Upper lobe of left lung (tissue), 6 donors: ENCODE measurements at places on chromosomes 4 and X.

DNA sequence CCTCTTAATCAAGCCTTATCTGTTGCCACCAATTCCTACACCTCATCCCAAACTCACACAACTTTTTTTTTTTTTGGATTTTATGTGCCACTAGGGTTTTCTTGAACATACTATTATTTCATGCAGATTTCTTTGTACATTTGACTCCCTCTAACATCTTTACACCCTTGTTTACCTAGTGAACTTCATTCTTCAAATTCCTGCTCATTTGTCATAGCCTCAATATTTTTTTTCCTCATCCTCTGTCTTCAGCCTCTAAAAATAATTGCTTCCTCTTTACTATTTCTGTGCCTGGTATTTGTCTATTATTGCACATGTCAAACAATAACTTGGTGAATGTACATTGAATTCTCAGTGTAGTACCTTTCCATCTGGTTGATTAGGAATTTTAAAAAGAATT lies 22.0 kb downstream of the NBDY start:
- no peak for DNase-seq

- DNase-seq, result peak; percentile 30
These were observed 56.4 kb downstream of the CPLX1 start for GRCh38 chr4:769511-769910.

GRCh38 chr4:33226133-33226532 lies 2506.0 kb downstream of the PCDH7 start:
- DNase-seq, result no peak

DNA sequence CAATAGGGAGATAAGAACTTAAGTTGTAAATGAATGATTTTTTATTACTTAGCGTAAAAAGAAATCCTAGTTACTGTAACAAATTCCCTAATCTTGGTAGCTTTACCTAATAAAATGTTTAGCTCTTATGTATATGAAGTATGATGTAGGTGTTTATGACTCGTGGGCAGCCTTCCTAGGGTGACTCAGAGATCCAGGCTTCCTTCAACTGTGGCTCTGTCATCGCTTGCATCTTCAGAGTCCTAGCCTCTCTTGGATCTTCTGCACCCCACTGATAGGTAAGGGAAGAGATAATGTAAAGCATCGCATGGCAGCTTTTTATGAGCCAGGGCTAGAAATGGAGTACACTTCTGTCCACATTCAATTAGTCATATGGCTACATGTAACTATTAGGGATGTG lies 165.6 kb upstream of the GLRA2 start:
- no peak for DNase-seq

DNA sequence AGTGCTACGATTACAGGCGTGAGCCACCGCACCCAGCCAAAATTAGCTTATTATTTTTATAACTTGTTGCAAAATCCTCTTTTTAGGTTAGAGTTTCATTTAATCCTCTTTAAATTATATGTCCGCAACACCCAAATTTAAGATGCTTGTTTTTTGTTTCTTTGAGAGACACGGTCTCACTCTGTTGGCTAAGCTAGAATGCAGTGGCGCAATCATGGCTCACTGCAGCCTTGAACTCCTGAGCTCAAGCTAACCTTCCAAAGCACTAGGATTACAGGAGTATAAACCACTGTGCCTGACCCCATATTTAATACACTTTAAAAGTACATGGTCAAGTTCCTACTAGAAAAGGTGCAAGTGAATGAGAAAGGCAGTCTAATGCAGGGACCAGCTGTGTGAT lies 2.2 kb downstream of the RBBP7 start:
- DNase-seq, result no peak

DNA sequence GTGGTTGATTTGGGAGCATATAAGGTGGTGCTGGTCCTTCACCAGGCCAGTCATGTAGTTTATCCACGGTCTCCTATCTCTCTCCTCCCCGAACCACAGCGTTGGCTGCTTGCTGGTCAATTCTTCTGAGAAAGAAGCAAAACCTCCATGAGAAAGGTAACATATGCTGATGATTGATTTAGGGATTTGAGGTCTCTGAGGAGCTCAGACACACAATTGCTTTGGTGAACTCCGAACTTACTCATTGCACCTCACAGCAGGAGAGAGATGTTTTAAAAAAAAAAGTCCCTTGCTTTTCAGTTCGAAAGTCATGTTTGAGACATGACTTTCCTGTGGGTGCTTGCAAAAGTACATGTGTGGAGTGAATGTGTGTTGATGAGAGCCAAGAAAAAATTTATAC lies 100.2 kb downstream of the TSPAN7 start:
- no peak for DNase-seq
